ENCODE measurements at places on chromosomes 11 and 22.

- DNase-seq = no peak
Measured at GRCh38 chr22:36587289-36588154, 58.6 kb upstream of the EIF3D start.

GRCh38 chr22:49497266-49497665 is 330.4 kb downstream of the BRD1 start:
- no peak for DNase-seq

DNA sequence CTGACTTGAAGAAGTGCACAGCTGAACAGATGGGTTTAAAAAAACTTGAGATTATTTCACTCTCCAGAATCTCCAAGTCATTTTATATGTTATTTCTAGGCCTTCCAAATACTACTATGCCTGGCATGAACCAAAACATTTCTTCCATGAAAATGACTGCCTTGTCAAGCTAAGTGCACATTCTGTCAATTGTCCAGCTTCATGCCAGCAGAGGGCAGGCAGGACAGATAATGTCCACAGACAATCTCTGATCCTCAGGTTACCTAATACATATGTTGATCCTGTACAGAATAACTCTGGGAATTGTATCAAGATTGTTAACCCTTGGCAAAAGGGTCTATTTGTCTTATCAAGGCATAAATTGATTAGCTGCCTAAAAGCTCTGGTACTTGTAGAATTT is 229.5 kb downstream of the AASDHPPT start:
- no peak for DNase-seq

- no peak for DNase-seq
Measured at GRCh38 chr11:76172583-76172982, 33.7 kb downstream of the WNT11 start.

DNA sequence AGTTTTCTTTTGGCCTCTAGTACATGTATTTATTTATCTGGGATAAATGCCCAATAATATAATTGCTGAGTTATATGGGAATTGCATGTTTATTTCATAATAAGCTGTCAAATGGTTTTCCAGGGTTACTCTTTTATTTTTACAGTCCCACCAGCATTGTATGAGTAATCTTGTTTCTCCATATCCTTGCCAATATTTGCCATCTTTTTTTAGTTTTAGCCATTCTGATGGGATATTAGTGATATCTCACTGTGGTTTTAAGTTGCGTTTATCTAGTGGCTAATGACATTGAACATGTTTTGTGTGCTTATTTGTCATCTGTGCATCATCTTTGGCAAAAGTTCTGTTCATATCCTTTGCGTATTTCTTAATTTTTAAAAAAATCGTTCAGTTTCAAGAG is 372.8 kb upstream of the CCDC179 start:
- no peak for DNase-seq

GRCh38 chr22:39990686-39991085 is 4.1 kb upstream of the FAM83F start:
- no peak for DNase-seq

DNA sequence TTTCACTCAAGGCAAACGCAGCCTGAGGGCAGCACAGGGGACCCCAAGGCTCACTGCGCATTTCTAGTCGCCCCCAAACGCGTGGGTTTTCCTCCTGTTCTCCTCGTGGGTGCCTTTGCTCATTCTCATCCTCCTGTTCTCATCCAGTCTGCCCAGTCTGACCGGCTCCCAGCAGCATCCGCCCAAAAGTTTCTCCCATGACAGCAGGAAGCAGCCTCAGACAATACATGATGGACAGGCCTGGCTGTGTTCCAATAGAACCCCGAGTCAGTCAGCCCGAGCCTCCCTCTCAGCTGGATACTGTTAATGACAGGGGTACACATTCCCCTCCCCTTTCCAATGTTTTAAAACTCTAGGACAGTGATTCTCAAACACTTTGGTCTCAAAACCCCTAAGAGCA is 22.5 kb upstream of the KRTAP5-7 start:
- no peak for DNase-seq

- DNase-seq = no peak
Measured at GRCh38 chr11:133887692-133888332, 42.5 kb upstream of the SPATA19 start.

- no peak for DNase-seq
Measured at GRCh38 chr11:2591805-2592204, 108.0 kb downstream of the KCNQ1OT1 start.

GRCh38 chr22:48301421-48301820 is 1526.3 kb downstream of the BRD1 start:
- no peak for DNase-seq

DNA sequence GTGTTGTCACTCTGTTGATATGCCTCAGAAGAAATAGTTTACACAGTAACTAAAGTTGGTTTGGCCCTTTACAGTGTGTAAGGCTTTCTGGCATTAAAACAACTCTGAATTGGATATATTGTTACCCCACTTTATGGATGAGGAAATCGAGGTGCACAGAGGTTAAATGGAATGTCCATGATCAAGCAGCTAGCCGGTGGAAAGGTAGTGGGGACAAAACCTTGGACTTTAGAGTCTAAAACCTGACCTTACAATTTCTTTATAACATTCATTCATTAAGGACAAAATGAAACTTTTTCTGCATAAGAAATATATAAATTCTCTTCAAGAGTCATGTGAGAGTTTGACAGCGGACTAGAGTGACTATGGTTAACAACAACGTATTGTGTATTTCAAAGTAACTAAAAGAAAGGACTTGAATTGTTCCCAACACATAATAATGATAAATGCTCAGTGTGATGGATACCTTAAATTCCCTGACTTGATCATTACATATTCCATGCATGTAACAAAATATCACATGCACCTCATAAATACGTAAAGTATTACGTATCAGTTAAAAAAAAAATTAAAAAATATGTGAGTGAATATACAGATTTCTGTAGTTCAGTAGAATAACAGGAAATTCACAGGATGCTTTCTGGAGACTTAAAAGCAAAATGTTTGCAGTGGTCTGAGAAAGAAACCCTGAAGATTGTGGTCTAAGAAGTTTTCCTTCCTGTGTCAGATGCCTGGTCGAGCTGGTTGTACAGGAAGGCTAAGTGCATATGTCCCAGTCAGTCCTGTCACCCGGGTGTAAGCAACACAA is 51.0 kb downstream of the TEAD1 start:
- DNase-seq = no peak

DNA sequence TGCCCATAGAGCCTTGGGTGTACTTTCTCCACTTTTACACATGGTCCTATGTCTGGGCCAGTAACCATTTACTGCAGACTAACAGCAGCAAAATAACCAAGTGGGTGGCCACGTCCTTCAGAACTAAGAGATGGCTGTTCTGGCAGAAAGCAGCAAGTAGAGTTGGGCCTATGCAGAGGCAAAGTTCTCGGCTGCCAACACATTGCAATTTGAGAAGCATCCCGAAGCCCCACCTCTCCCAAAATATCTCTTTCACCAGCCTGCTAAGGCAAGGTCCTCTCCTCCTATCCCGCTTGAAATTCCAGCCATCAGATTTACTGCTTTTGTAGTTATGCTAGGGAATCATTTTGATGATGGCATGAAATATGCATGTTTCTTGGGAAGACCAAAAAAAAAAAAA is 118.5 kb upstream of the APOA1 start:
- no peak for DNase-seq

GRCh38 chr11:31477528-31478222 is 31.7 kb downstream of the IMMP1L start:
- DNase-seq = no peak

DNA sequence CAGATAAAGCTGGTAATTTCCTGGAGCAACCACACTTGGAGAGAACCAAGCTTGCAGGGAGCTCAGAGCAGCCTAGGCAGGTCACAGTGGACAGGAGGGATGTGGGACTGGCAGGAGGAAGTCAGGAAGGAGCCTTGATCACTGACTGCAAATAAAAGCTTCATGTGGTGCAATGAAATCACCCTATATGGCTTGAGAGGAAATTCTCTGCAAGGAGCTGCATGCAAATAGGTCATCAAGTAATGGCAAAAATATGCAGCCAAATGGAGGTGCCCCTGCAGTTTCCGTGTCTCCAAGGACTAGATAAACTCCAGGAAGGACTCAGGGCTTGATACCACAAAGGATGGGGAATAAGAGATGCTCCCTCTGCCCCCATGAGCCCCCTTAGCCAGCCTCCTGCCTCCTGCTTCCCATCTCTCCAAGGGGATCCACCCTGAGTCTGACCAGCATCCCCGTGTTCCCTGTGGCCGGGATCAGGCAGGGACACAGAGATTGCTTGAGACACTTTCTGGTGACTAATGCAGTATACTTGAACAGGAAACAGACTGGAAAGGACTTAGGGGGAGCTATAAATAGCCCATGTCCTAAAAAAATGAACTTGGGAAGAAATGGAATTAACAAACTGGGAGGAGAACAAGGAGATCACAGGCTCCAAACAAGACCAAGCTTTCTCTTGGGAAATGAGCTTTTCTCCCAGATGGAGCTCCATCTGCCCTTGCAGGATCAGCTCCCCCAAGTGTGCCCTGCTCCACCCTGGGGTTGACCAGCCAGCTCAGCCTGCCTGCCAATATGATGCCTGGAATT is 23.9 kb upstream of the MICAL2 start:
- peak; percentile 83 for DNase-seq

DNA sequence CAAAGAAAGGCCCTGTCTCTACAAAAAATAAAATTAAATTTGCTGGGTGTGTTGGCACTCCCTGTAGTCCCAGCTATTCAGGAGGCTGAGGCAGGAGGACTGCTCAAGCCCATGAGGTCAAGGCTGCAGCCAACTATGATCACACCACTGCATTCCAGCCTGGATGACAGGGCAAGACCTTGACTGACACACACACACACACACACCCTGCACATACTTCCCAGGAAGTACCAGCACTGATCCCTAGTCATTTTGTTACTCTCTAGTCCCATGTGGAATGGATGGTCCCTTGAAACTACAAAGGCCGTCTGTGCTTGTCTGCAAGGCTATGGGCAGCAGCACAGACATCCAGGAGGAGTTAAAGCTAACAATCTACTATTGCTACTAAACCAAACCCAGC is 59.7 kb upstream of the CYP2D6 start:
- no peak for DNase-seq

- DNase-seq = no peak
Measured at GRCh38 chr11:69352166-69352565, 58.2 kb downstream of the MYEOV start.

DNA sequence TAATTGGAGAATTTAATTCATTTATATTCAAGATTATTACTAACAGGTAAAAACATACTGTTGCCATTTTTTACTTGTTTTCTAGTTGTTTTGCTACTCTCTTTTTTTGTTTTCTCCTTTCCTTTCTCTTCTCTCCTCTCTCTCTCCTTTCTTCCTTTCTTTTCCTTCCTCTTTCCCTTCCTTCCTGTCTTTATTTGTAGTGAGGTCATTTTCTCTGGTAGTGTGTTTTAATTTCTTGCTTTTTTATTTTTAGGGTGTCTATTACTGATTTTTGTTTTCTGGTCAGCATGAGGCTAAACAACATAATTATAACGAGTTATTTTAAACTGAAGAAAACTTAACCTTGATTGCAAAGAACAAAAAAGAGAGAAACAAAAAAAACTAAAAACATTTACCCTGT is 112.4 kb upstream of the SERPIND1 start:
- no peak for DNase-seq

DNA sequence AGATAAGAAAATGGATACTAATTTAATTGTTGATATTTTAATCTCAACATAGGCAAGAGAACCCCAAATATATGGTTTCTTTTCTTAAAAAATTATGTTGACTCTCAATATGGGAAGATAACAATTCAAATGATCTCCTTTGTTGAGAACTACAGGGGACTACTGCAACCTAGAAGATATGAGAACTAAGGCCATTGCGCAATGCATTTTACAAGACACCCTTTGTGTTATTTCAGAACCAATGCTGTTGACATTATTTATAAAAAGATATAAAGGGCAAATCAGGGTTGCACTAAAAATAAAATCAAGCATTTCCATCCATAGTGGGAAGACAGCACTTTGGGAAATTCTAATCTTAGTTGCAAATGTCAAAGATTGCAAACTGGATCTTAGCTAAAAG is 322.3 kb downstream of the SOX6 start:
- DNase-seq = no peak

DNA sequence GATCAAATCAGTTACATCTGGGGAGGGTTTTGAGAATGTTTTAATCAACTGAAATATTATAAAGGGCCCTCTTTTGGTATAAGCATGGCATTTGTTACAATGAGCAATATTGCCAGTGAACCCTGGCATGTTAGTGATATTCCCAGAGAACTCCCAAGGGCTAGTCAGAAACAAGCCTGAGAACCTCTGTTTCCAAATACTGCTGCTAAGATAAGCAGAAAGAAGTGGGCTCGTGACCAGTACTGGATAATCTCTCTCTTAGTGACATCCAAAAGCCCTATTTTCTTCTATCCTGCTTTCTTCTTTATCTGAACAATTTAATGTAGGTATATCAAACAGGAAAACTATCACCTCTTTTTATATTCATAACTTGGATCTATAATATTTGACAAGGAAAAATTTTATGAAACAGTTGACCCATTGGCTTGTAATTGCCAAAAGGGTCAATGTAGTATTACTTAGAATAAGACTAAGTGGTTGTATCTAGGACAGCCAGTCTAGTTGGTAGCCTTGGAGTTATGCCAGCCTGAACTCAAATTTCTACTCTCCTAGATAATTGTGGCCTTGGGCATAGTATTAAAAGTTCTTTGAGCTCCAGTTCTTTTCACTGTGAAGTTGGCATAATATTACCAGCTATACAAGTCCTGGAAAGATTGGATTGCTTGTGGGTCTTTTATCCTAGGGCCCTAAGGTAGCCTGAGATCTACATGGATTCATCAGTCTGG is 15.7 kb downstream of the CAT start:
- no peak for DNase-seq

- DNase-seq = no peak
Measured at GRCh38 chr22:39405346-39406085, 5.9 kb downstream of the TAB1 start.

DNA sequence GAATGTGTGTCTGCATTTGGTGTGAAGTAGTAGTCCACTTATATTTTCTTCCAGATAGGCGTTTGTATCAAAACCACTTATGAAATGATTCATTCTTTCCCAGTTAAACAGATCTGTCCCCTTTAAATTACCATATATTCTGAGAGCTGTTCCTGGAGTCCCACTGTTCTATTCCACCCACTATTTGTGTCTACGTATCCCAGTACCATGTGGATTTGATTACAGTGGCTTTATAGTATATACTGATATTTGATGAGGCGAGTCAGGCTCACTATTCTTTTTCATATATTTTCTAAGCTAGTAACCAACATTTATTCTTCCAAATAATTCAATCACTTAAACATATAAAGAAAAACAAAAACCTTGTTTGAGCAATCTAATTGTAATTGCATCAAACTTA is 81.9 kb upstream of the RASSF10 start:
- no peak for DNase-seq

DNA sequence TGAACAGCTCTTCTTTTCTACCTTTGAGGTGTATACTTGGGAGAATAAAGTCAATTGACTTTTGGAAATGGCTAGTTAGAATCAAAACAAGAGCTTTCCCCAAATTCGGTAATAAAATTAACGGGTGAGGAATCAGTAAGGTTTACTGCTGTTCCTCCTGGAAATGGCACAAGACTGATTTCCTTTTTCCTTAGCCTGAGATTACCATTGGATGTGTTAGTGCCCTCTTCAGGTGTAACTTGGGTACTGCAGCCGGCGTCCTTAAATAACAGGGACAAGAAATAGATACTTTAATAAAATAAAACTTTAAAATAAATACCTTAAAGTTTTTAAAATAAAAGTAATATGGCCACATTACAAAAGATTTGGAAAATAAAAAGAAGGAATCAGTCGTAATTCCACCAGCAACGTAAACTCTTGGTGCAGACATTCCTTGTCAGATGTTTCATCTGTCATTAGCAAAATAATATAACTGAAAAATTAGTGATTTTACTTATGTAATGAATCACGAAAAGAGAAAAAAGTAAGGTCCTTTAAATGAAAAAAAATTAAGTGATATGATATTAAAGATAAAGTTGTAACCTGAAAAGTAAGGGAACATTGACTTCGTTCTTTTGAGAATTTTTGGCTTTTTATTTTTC is 29.7 kb downstream of the ZFTA start:
- DNase-seq = no peak
